Endodermal cell (in vitro differentiated cells): ENCODE measurements at places on chromosomes 4 and X. TPM values are rescaled to one million over a fixed set of nuclear protein-coding genes. Genes with fewer than 3 reads are reported as not detected.

Gene BEX2
- total RNA-seq = 29.3 to 47.0 TPM (median 32.3 TPM) in 3 replicates

Gene GRK4
- total RNA-seq = 2.5 to 2.8 TPM (median 2.6 TPM) in 3 replicates

Gene BEND4
- total RNA-seq = 11.6 to 20.2 TPM (median 15.0 TPM) in 3 replicates

Gene CXCL10
- total RNA-seq = not detected in 3 replicates

Gene ATP2B3
- total RNA-seq = not detected in 3 replicates

Gene PAGE2
- not detected in 2 replicates for total RNA-seq

Gene ARSJ
- 0.77 to 1.6 TPM (median 1.1 TPM) in 3 replicates for total RNA-seq
